ENCODE measurements at places on chromosomes 12 and 14. TPM values are rescaled to one million over a fixed set of nuclear protein-coding genes. Genes with fewer than 3 reads are reported as not detected.

DNA sequence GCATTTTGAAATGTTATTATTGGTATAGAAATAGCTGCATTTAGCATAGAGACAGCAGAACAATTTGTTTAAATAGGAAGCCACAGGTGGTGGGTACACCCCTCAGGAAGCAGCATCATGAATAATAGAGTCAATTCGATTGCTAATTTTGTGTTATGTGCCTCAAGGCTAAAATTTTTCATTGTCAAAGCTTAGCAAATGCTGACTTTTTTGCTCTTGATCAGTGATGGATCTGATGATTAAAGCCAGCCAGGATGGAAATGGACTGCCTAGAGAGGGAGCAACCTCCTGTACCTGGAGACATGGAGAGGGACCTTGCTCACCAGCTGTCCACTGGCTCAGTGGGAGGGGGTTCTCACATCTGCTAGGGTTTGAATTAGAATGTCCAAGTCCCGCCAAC is 4.5 kb upstream of the KRT8 start:
- H3K27ac ChIP-seq: peak overlapping the region; percentile 99
- no peak for DNase-seq
- 0 out of 2 replicates have a peak, but pooled peaks cover 1% of the 10 kb centered on the region for H3K36me3 ChIP-seq
- peak overlapping the region; percentile 19 for H3K4me3 ChIP-seq
- H3K4me1 ChIP-seq: peaks cover 57% of the 10 kb centered on the region

DNA sequence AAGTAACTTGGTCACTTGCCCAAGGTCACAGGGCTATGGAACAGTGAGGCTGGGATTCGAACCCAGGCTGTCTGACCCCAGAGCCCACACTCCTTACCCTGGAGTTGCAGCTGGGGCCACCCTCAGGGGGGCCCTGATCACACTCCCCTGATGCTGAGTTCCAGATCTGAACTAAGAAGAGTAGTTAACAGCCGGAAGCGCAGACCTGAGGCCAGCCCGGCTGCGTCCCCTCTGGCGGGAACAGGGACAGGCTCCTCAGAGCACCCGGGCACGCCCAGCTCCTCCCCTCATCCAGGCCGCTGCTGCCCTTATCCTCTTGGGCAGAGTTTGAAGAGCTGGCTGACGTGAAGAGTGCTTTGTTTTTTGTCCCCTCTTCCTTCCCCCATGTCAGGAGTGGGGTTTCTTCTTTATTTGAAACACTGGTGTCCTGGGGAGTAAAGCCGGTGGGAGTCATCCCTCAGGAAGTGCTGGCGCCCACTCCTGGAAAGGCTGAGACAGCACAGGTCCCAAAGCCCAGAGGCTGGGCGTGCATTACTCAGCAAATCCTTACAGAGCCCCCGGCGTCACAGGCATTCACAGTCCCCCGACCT is 8.7 kb downstream of the PHB2 start:
- H3K27me3 ChIP-seq: no peaks in the 10 kb centered on the region
- no peak for DNase-seq
- peaks cover 45% of the 10 kb centered on the region for H3K4me1 ChIP-seq
- H3K36me3 ChIP-seq: peaks cover 24% of the 10 kb centered on the region
- peak overlapping the region; percentile 98 for H3K4me3 ChIP-seq

DNA sequence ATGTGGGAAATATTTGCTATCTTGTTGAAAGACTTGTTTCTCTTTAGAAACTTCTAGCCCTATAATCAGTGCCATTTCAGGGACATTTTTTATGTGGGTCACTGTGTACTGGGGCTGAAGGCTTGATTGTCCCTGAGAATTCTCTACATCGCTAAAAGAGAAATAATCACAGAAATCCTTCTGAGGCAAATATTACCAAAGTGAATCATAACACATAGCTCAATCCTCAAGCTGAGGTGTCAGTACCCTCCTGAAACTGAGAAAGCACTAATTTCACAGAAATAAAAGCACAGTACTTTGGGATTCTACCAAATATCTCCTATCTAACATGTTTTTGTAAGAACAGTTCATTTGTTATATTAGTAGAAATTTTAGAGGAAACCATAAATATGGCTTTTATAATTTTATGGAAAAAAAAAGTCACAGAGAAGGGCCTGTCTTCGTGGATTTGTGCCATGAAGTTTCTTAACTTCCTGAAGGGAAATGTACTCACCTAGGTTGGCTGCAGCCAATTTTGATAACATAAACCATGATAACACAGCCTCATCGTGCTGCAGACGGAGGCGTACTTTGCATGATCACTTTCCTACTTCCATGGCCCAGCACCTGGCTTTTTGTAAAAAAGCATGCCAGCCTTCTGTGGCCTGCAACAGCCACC is 163.7 kb upstream of the HIF1A start:
- H3K27ac ChIP-seq: peak overlapping the region; percentile 8
- H3K4me1 ChIP-seq: peaks cover 77% of the 10 kb centered on the region
- H3K27me3 ChIP-seq: no peaks in the 10 kb centered on the region
- H3K36me3 ChIP-seq: peaks cover 18% of the 10 kb centered on the region
- no peak overlapping the region for H3K4me3 ChIP-seq

- H3K27me3 ChIP-seq: no peaks in the 10 kb centered on the region
- H3K4me1 ChIP-seq: no peaks in the 10 kb centered on the region
Measured at GRCh38 chr14:48900565-48900964, 685.6 kb downstream of the RPS29 start.

- H3K36me3 ChIP-seq: no peaks in the 10 kb centered on the region
- no peak for DNase-seq
- H3K27me3 ChIP-seq: no peaks in the 10 kb centered on the region
- no peaks in the 10 kb centered on the region for H3K4me1 ChIP-seq
Measured at GRCh38 chr14:35250319-35250718, 41.9 kb upstream of the PSMA6 start.

Gene HOTAIR
- total RNA-seq: 9.2 TPM

DNA sequence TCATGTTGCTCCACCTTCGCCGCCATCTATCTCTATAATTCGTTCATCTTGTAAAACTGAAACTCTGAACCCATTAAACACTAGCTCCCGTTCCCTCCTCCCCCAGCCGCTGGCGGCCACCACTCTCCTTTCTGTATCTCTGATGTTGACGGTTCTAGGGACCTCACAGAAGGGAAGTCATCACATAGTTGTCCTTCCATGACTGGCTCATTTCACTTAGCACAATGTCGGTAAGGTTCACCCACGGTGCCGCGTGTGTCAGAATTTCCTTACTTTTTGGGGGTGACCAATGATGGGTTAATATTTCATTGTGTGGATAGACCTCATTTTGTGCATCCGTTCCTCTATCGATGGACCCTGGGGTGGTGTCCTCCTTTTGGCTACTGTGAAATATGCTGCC is 2.0 kb upstream of the CACNA2D4 start:
- H3K4me1 ChIP-seq: no peaks in the 10 kb centered on the region
- H3K36me3 ChIP-seq: no peaks in the 10 kb centered on the region
- peaks cover 90% of the 10 kb centered on the region for H3K27me3 ChIP-seq
- no peak overlapping the region for H3K27ac ChIP-seq
- DNase-seq: no peak

Gene OR6C4
- not detected for total RNA-seq

DNA sequence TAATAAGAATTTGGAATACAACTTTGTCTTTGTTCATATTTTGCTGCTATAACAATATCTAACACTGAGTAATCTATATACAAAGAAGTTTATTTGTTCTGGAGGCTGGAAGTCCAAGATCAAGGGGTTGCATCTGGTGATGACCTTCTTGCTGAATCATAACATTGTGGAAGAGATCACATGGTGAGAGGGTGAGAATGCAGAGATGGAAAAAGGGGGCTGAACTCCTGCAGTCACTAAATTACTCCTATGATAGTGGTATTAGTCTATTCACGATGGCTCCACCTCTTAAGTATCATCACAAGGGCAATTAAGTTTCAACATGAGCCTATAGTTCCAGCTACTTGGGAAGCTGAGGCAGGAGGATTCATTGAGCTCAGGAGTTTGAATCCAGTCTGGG is 4.5 kb upstream of the AKAP6 start:
- peaks cover 9% of the 10 kb centered on the region for H3K4me1 ChIP-seq
- DNase-seq: no peak
- no peak overlapping the region for H3K4me3 ChIP-seq
- H3K27me3 ChIP-seq: no peaks in the 10 kb centered on the region
- no peak overlapping the region for H3K27ac ChIP-seq
- no peaks in the 10 kb centered on the region for H3K36me3 ChIP-seq
